ENCODE measurements at places on chromosomes 2 and 18.

GRCh38 chr2:23624378-23624777 is 239.4 kb downstream of the KLHL29 start:
- DNase-seq = no peak

- DNase-seq = no peak
Observed at GRCh38 chr2:42334220-42334619, 26.8 kb downstream of the COX7A2L start.

- DNase-seq = no peak
Observed at GRCh38 chr2:216665717-216666116, 29.6 kb downstream of the IGFBP5 start.

- DNase-seq = no peak
Observed at GRCh38 chr2:154481336-154481735, 217.2 kb upstream of the KCNJ3 start.

- no peak for DNase-seq
Observed at GRCh38 chr18:21513292-21513691, 87.2 kb downstream of the ESCO1 start.

- DNase-seq = no peak
Observed at GRCh38 chr2:142834021-142834420, 43.4 kb upstream of the KYNU start.

- no peak for DNase-seq
Observed at GRCh38 chr2:84986018-84986417, 15.1 kb downstream of the KCMF1 start.

DNA sequence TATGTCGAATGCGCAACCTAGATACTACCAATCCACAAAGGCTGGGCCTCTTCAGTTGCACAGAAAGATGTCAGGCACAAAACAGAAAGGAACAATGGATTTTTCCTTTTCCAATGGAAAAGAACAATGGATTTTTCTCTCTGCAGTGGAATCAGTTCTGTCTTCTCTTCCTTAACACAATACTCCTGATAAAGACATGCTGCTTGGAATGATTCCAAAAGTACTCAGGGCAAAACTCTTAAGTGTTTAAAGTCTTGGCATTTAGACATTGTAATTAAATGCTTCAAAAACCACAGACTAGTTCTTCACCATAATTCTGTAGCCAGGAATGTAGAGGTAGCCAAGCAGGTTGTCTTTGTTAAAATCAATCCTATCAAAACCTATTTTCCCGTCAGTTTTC is 46.7 kb upstream of the FLACC1 start:
- no peak for DNase-seq

DNA sequence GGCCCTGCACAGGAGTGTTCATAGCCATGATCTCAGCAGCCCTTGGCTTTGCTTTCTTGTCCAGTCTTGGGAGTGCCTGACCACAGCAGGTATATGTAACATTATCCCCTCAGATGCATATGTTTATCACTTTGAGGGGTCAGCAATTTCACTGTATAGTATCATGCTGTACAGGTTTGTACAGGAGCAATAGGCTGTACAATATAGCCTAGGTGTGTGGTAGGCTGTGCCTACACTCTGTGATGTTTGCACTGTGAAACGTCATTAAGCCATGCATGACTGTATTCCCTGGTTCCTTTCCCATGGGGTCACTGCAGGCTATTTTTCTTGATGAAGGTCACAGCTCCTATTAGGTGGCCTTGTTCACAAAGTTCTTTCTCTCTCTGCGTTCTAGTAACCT is 4.7 kb upstream of the IL36G start:
- no peak for DNase-seq

GRCh38 chr18:34978953-34979608 is 62.1 kb upstream of the MAPRE2 start:
- DNase-seq = peak; percentile 47

DNA sequence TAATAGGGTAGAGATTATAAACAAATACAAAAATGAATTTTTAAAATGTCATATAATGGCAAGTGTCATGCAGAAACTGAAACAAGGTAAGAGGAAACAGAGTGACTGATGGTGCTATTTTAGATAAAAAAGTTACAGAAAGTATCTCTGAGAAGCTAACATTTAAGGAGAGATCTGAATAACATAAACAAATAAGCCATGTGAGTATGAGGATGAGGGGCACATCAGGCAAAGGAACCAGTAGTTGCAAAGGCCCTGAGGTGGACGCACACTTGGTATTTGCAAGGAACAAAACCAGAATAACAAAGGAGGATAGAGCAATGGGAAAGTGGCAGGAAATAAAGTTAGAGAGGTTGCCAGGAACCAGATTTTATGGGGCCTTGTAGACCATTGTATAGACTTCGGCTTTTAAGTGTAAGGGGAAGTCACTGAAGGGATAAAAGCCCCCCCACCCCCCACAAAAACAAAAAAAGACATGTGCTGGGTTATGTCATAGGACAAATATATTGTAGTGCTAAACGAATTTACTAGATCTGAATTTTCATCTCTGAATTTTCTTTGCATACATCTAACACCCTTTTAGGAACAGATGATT is 159.2 kb downstream of the DTNB start:
- DNase-seq = no peak

GRCh38 chr2:239328351-239329191 is 72.2 kb downstream of the HDAC4 start:
- DNase-seq = no peak

Measured in stimulated activated CD8-positive, alpha-beta memory T cell treated with anti-CD3 and anti-CD28 coated beads, Interleukin-2, amount 100 ng/mL, for 1 hour (primary cell).